Epithelial cell of proximal tubule (primary cell): ENCODE measurements at places on chromosomes 6 and 20.

GRCh38 chr6:3762852-3763251, 11.3 kb upstream of the PXDC1 start:
- no peak for DNase-seq

DNA sequence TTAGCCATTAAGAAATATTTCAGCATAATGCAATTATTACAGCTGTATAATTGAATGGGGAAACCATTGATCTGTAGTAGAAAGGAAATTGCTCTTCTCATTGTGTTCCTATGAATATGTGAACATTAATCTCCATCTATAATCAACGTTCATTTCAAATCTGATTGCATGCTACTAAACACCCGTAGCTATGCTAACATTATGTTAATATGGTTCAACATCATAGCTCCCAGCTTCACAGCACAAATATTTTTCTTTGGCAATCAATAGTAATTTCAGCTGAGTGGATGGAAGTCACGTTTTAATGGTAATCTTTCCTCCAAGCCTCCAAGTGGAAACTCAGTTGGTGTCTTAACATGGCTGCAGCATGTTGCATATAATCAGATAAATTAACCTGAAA, 454.4 kb downstream of the MAFB start:
- no peak for DNase-seq

- DNase-seq: no peak
Measured at GRCh38 chr6:26420688-26421171, 18.7 kb downstream of the BTN3A1 start.

- DNase-seq: no peak
Measured at GRCh38 chr20:15528391-15529111, 1044.7 kb downstream of the KIF16B start.

DNA sequence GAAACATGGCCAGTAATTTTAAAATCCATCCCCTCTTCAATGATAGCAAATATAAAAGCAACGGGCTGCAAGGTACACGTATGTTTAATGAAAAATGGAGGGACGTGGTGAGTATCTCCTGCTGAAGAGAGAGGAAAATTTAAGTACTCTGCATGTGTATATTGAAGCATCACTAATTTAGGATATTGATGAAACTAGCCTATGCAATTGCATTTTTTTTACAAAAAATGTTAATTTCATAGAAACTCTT, 362 bp upstream of the TMX4 start:
- no peak for DNase-seq

- DNase-seq: no peak
Measured at GRCh38 chr6:149851461-149852110, 12.6 kb downstream of the LRP11 start.

DNA sequence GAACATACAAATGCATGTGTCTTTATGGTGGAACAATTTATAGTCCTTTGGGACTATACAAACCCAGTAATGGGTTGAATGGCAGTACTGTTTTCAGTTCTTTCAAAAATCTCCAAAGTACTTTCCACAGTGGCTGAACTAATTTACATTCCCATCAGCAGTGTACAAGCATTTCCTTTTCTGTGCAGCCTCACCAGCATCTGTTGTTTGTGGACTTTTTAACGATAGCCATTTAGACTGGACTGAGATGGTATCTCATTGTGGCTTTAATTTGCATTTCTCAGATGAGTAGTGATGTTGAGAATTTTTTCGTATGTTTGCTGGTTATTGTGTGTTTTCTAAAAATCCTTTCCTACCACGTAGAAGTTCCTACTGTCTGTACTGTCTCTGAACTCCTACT, 327.2 kb upstream of the ZFP64 start:
- DNase-seq: no peak

- no peak for DNase-seq
Measured at GRCh38 chr20:1868856-1869255, 26.4 kb upstream of the SIRPA start.

DNA sequence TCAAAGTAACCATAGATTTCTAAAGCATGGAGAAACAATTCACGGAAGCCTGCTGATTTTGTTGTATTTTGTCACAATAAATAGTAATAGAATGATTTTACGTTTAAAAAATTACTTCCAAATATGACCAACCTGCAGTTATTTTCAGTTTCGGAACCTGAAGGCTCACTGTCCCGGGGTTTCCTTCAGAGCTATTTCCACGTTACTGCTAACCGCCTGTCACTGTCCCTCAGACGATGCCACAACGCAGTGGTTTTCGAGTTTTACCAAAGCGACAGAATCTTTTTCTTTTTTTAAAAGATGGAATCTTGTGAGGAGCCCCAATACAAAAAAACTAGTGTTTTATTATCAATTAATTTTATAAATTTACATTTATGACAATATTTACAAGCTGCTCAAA, 40.5 kb downstream of the PSMG4 start:
- DNase-seq: no peak

- no peak for DNase-seq
Measured at GRCh38 chr6:150046943-150047342, 21.6 kb upstream of the RAET1L start.

GRCh38 chr6:80676386-80676785, 569.9 kb downstream of the BCKDHB start:
- DNase-seq: no peak

- peak; percentile 23 for DNase-seq
Measured at GRCh38 chr6:134217105-134217797, 100.7 kb downstream of the SGK1 start.

DNA sequence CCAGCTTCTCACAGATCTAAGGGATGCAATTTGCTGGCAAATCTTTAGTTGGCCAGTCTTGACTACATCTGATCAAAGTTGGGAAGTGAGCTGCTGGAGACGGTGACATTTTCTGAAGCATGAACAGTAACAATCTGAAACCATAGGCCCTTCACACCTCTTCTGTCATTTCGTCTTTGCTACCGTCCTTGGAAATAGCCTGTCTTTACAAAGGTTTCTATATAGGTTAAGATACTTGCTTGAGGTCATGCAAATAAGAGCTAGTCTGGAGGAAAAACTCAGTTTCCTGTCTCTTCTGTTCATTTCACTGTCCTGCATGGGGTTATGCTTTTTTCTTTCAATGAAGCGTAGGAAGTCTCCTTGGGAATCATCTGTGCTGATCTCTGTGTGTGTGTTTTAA, 55.6 kb downstream of the CARMIL1 start:
- DNase-seq: no peak

DNA sequence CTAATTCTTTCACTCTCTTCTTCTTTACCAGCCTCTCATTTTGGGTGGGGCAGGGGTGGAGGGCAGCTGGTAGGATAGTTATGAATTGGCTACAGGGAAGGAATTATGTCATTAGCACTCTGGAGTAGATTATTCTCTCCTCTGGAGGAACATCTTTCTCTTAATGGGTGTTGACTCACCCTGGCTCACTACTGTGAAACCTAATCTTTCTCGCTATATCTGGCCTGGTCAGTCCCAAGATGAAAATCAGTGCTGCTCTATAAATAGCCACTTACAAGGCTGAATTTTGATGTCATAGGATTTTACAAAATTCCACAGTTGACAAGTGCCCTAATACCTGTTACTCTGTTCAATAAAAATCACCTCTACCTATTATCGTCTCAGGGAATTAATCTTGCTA, 151.3 kb downstream of the COL9A1 start:
- no peak for DNase-seq

DNA sequence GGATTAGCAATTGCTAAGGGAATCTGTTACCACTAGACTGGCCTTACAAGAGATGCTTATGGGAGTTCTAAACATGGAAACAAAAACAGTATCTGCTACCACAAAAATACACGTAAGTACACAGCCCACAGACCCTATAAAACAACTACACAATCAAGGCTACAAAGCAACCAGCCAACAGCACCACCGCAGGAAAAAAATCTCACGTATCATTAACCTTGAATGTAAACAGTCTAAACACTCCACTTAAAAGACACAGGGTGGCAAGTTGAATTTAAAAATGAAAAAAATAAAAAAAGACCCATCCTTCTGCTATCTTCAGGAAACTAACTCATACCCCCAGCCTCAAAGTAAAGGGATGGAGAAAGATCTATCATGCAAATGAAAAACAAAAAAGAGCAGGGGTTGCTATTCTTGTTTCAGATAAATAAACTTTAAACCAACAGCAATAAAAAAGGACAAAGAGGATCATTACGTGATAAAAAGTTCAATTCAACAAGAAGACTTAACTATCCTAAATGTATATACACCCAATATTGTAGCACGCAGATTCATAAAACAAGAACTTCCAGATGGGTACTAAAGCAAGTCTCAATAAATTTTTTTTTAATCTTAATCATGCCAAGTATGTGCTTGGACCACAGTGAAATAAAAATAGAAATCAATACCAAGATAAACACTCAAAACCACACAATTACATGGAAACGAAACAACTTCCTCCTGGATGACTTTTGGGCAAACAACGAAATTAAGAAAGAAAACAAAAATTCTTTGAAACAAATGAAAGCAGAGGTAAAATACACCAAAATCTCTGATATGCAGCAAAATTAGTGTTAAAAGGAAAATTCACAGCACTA, 52.3 kb downstream of the RNGTT start:
- DNase-seq: no peak

GRCh38 chr20:46229478-46230105, 78.7 kb downstream of the CDH22 start:
- no peak for DNase-seq

DNA sequence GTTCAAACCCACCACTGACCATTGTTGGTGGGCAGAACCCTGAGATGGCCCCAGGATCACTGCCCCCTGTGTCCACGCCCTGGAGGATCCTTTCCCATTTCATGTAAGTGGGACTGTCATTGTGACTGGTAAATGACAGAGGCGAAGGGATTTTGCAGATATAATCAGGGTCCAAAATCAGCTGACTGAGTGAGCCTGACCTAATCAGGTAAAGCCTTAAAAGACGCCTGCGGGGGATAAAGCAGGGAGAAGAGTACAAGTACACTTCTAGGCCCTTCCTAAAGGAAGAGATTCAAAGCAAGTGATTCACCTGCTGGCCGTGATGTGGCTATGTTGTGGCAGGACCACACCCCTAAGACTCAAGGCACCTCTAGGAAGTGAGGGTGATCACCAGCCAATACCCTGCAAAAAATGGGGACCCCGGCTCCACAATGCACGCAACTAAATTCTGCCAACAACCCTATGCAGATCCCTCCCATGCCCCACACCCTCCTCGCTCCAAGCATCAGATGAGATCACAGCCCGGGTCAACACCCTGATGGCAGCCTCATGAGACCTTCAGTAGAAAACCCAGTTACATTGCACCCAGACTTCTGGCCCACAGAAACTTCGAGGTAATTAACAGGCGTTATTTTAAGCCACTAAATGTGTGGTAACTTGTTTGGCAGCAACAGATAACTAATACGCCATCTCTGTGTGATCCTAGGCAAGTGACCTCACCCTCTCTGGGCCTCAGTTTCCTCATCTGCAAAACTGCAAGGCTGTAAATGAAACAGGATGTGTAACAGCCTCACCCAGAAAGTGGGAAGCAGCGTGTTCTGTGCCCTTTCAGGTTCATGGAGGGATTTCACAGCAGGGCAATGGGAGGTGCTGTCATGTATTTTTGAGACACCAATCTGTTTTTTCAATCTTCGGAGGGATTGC, 11.3 kb downstream of the PREX1 start:
- no peak for DNase-seq

- no peak for DNase-seq
Measured at GRCh38 chr20:43389211-43389610, 68.5 kb upstream of the SRSF6 start.

GRCh38 chr6:28802417-28803336, 121.1 kb downstream of the TRIM27 start:
- DNase-seq: no peak

- no peak for DNase-seq
Measured at GRCh38 chr6:27478706-27479318, 5.9 kb upstream of the ZNF184 start.

- no peak for DNase-seq
Measured at GRCh38 chr6:79607000-79607399, 24.1 kb upstream of the SH3BGRL2 start.

DNA sequence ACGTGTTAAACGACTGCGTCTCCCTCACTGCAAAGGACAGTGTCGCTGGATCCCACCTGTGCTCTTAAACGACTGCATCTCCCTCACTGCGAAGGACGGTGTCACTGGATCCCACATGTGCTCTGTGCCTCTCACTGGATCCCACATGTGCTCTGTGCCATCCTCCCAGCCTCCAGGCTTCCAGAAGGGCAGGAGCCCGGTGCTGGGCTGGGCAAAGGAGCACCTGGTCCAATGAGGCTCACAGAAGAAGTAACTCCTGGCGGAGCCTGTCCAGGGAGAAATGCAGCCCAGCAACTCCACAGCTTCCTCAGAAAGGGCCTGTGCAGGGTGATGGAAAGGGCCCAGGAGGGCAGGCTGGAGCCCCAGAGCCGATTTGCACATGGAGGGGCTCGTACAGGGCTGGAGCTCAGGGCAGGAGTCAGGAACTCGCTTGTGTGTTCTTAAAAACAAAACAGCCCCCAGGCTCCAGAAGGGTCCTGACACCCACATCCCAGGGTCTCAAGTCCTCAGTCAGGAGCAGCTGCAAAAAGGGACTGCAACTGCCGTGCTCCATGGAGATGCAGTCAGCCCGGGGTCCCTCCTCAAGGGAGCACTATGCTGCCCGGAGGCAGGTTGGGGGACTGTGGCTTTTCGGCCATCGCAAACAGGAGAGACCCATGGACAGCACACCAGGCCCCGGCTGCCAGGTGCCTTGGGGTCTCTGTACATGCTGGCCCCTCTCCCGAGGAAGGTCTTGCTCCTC, 52.7 kb downstream of the DLL1 start:
- no peak for DNase-seq

DNA sequence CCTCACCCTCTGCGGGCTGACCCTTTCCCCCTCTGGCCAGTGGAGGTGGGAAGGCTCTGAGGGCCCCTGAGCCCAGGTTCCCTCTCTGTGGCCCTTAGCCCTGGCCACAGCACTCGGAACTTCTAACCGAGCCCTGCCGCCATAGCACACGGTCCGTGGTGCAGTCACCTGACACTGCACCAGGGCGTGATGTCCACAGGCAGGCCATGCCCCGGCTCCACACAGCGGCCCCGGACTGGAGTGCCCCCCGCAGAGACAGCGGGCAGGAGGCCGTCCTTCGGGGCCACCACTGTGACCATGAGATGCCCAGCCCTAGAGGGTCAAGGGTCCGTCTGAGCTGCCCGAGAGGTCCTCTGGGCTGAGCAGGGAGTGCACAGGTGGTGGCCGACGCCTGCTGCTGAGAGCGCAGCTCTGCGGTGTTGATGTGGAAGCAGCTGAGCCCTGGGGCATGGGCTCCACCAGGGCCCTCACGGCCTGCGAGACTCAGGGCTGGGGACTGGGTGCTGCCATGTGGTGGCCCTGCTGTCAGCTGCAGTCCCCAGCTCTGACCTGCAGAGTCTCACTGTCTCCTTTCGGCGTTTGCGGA, 11.2 kb upstream of the BHLHE23 start:
- DNase-seq: no peak

DNA sequence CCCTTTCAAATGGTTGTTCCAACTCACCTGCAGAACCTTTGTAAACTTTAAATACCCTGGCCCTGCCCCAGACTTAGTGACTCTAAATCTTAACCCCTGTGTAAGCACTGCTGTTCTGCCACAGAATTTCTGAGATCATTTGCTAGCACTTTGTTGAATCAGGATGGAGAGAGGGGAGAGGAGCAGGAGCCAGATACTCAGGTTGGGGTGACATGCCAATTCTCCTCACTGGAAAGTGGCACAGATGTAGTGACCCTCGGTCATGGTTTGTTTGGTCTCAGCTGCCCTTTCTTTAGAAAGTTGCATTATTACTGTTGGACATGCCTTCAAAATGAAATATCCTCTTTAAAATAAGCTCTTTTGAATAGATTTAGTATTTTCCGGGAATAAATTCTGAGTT, 168.0 kb downstream of the ZFAND3 start:
- no peak for DNase-seq
